Activated naive CD4-positive, alpha-beta T cell (primary cell): ENCODE measurements at places on chromosomes 3 and 15.

DNA sequence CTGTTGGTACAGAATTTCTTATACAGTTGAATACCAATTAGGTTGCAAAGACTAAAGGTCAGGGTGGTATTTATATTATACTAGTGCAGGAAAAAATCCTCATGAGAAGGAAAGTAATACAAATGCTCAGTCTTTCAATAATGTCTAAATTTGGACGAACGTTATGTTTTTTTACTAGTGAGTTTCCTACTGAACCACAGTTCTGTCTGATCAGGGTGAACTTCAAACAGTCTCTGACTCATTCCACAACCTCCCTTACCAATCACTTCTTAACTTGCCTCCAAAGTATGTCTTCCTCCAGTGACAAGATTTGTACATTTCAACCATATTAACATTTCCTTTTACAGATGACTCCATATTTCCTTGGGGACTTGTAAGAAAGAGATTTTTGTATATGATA is 3.4 kb downstream of the TMEM212 start:
- no peak for DNase-seq

DNA sequence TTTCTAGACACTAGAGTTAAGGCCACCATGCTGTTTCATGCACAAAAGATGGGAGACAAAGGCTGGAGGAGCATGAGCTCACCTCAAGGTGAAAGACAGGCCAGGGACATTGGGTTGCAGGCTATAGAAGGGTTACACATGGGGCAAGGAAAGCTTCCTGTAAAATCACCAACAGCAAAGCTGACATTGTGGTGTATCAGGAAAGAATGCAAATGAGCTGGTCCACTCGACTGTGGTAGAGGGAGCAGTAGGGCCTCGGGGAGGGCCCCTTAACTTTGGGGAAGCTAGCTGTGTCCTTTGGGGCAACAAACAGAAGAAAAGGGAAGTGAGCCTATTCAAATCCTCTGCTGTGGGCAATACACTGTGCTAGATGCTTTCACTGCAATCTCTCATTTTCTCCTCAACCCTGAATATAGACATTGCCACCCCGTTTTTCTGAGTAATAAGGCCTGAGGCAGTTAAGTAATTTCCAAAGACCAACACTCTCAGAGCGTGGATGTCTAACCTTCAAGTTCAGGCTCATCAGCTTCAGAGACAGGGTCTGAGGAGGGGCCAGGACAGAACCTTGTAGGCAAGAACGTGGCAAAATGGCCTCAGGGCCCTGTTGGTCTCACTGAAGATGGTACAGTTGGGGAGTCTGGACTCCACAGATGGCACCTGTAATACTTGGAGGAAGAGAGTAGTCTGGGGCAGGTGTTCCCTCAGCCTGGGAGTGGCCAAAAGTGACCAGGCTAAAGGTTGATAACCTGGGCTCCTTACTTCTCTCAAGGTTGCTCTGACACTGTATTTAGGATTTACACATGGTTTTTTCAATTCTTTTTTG is 24.1 kb downstream of the CX3CR1 start:
- DNase-seq = no peak

DNA sequence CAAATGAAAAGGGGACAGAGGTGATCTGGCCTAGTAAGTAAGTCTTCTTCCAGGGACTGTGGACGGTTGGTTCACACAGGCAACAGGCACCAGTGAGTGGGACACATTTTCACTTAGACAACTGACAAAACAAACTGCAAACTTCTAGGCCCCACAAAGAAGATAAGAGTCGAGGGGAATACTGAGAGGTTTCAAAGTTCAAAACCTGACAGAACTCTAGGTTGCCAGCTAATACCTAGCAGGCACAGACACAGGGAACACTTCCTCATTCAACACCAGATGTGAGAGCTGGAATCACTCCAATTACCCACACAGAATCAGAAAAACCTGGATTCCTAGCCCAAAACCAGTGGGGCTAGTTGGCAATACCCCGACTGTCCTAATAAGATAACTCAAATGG is 621.7 kb downstream of the ZPLD1 start:
- no peak for DNase-seq

- no peak for DNase-seq
These were observed 56.6 kb upstream of the ADPGK start for GRCh38 chr15:72840114-72840513.

DNA sequence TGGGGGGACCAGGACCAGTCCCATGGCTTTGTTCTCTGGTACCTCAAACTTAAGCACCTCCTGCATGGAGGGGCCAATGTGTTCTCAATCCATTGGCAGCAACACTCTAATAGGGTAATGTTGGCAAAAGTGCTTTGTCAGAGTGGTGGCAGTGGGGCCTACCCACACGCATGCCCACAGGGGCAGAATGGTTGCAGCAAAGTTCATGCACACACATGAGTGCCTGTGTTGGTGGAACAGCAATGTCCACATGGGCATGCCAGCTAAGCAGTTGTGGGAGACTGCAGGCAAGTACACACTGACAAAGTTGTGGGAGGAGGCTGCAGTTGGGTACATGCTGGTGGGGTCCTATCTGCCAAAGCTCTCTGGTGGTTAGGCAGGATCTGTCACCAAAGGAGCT is 645.2 kb downstream of the ZNF385D start:
- no peak for DNase-seq

DNA sequence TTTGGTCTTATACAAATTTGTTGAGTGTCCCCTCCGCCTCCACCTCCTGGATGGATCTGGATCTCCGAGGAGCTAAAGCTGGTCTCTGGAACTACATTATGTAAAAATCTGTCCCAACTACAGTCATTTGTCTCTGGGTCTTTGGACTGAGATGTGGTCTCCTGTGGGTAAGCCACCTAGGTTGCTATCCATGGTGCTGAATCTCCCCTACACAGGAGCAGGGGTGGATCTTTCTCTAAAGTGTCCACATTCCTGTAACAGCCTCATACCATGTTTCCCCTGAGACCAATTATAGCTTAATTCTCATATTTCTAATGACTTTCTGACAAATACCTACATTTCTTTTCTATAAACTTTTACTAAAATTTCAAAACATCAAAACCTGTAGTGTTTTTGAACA is 625.8 kb downstream of the TAFA4 start:
- DNase-seq = no peak

- no peak for DNase-seq
These were observed 48.9 kb upstream of the CFAP161 start for GRCh38 chr15:81085213-81085612.

- DNase-seq = no peak
These were observed 242.9 kb downstream of the LPP start for GRCh38 chr3:188396900-188397299.

- DNase-seq = no peak
These were observed 138.6 kb downstream of the SUCLG2 start for GRCh38 chr3:67515778-67516177.

- no peak for DNase-seq
These were observed 3.6 kb downstream of the MESD start for GRCh38 chr15:80985981-80986380.

GRCh38 chr3:171755656-171756055 is 54.6 kb downstream of the PLD1 start:
- no peak for DNase-seq

DNA sequence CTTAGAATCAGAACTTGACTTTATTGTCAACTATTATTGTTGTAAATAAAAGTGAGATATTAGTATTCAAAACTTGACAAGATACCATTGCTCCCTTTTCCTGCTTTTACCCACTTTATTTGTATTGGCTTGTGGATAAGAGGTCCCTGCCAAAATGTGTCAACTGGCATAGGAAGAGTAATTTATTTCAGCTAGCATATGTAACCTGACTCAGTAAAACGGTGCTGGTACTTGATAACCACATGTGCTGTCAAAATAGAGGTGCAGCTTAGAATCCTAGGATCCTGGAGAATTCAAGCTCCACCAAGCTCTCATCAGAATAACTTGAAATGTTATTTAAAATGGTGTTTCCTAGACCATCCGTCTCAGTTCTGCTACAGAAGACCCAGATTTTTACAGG is 90.2 kb upstream of the TGFBR2 start:
- no peak for DNase-seq

- DNase-seq = no peak
These were observed 83.3 kb downstream of the SNRK start for GRCh38 chr3:43369404-43370292.

- no peak for DNase-seq
These were observed 163.6 kb downstream of the CTNNB1 start for GRCh38 chr3:41362638-41363559.

GRCh38 chr3:136008221-136008620 is 42.7 kb downstream of the PPP2R3A start:
- DNase-seq = no peak

GRCh38 chr3:1330107-1330506 is 237.3 kb downstream of the CNTN6 start:
- DNase-seq = no peak

DNA sequence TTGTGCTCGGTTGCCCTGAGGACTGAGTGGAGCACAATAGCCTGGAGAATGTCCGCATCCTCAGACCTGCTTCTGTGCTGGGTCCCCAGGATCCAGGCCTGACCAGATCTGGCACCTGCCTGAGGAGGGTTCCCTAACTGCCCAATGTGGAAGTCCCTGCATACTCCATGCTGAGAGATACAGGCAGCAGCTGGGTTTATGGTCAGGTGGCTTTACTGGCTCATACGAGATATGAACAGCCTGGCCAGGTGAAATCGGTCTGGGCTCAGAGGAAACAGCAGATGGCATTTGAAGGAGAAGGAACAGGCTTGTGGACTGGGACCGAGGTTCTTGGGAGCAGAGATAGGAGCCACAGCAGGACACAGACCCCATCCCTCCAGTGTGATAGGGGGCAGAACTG is 18.2 kb upstream of the KIF23 start:
- no peak for DNase-seq

DNA sequence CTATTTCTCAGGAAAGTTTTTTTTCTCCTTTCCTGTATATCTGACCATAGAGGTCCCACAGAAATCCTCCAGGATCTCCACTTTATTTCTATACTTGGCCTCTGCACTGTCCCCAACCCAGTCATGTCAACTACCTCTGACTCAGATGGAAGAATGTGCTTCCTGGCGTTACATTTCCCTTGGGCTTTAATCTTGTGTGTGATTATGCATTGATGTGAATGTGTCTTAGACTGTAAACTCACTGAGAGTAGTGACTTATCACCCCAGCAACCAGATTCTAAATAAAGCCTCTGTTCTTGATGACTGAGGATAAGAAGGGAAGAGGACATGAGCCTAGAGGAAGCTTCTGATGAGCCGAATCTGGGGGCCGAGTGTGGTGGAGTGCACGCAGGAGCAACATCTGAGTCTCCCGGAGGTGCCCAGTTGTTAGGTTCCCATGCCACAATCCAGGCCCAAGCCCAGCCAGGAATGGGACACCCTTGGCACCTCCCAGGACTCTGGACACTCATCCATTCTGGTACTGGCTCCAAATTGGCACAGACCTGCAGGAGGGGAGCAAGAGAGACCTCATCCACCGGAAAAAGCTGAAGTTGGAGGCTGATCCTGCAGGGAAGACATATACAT is 32.1 kb upstream of the HEG1 start:
- DNase-seq = no peak

GRCh38 chr3:37994639-37994972 is 4.0 kb downstream of the VILL start:
- DNase-seq = no peak

GRCh38 chr3:100105501-100105900 is 8.8 kb downstream of the FILIP1L start:
- DNase-seq = no peak

GRCh38 chr3:97658668-97659285 is 105.8 kb upstream of the ARL6 start:
- no peak for DNase-seq
